SHP77 (cell line): ENCODE measurements at places on chromosomes 16 and 17.
A peak's percentile ranks its signal among the peaks of the same experiment; 100 is the strongest.

DNA sequence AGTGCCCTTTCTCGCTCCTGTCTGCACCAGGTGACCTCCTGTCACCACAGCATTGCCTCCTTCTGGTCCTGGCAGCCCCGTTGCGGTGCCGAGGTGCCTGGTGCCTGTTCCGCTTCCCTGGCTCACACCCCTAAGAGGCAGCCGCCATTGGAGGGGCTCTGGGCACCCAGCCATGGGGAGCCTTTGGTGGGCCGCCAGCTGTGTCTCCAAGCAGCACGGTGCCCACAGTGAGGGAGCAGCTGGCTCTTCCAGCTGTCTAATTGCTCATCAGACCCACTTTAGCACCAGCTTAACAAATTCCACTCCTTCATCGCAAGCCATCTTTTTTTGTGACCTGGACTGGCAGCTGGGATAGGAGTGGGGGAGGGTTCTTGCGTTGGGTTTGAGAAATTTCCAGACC, 276.1 kb downstream of the SNX29 start:
- DNase-seq, result peak; percentile 62

DNA sequence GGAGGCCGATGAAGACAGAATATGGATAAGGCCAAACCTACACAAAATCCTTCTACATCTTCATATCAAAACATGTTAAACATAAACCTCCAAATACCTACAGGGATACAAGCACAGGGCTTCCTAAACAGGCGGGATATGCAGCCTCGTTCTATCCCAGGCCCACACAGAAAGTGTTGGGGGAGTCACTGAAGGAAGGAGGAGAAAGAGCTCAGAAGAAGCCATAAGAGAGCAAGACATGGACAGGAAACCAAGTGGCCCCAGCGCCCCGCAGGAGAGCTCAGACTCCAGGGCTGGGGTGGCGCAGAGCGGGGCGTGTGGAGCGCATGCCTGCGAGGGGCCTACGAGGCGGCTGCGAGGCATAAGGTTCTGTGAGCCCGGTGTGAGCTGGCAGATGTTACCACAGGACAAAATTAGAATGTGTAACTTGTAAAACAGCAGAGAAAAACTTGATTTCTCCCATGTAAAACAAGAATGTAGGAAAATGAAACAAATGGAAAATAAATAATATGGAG, 11.0 kb upstream of the FASN start:
- no peak for DNase-seq

GRCh38 chr17:77451245-77451893, 310.6 kb downstream of the SEC14L1 start:
- peak; percentile 75 for DNase-seq

- no peak for DNase-seq
These were observed 12.9 kb downstream of the TRIM37 start for GRCh38 chr17:59093702-59094231.

GRCh38 chr16:81745704-81746558, 33.2 kb upstream of the PLCG2 start:
- peak; percentile 41 for DNase-seq

DNA sequence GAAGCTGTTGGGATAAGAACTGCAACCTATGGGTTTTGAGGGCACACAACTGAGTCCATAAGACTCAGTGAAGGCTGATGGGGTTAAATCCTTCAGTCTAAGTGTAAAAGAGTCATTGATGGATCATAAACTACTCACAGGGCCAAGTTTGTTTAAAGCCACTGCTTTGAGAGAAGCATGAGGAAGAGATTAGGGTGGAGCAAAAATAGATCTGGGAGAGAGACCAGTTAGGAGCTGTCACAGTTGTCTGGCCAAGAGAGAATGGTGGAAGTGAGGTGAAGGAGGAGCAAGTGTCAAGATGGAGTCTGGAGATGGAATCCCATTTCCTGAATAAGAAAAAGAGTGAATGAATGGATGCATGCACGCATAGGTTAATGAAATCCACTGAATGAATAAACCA, 379.1 kb upstream of the CDH11 start:
- no peak for DNase-seq

- DNase-seq, result no peak
These were observed 1.5 kb upstream of the GFAP start for GRCh38 chr17:44916781-44917241.

DNA sequence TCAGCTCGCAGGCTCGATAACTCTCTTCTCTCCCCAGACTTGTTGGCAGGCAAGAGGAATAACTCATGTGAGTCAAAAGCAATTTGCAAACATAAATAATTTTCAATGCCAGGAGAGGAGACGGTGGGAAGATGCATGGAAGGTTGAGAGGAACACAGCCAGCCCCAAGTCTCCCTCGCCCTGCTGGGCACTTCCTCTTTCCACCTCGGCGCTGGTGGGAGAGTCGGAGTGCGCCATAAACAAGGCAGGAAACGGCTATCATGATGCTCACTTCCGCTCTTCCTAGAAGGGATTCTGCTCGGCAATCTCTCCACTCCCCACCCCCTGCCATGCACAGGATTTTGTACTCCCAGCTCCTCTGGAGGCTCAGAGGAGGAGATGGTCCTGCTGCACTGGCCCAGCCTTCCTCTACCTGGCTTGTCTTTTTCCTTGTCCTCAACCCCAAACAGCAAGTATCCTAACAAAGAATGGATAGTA, 13.0 kb downstream of the CBX4 start:
- no peak for DNase-seq

DNA sequence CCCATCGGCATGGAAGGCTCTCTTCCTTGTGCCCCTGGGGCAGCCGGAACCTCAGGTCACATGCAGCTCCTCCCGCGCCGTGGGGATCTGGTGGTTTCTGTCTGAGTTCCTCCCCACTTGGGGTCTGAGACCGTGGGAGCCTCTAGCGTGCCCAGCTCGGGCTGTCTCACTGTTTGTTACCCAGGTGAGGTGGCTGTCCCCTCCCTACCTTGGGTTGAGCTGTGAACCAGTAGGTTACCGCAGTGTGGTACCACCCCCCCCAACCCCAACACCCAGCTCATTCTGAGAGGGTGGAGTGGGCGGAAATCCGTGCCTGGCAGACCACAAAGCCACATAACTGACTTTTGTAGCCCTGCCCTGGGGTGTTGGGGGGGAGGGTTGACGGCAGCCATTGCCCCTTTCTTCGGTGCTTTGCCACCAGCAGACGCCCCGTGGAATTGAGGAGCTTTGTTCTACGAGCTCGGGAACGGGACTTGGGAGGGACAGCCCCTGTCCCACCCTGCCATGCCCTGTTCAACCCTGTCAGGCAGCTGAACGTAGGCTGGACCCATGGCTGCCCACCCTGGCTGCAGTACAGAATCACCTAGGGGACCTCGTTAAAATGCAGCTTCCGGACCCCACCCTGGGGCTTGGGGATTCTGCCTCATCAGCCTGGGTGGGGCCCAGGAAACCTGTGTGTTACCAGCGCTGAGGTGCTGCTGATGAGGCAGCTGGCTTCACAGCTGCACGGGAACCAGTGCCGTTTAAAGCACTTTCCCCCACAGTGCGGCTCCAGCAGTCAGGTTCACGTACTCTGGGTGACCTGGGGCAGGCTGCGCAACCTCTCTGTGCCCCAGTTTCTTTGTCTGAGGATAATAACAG, 18.5 kb downstream of the RAP1GAP2 start:
- no peak for DNase-seq

GRCh38 chr17:29162909-29163341, 17.3 kb downstream of the MYO18A start:
- DNase-seq, result no peak

DNA sequence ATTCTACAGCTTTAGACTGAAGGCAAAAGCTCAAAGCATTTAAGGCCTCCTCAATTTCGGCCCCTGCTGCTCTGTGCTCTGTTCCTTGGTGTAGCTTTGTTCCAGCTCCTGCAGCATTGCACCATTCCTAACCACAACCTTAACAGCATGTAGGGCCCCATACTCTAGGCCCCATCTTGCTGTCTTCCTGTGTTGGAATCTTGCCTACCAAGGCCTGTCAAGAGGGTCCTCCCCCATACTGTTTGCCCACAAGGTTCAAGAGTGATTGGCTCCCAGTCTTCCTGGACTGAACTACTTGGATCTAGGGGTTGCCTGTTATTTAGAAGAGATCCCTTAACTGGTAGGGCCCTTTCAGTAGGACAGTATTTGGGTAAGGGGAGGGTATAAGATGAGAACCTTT, 26.8 kb downstream of the TRPV2 start:
- no peak for DNase-seq

GRCh38 chr17:21295036-21295952, 10.8 kb downstream of the MAP2K3 start:
- peak; percentile 95 for DNase-seq

DNA sequence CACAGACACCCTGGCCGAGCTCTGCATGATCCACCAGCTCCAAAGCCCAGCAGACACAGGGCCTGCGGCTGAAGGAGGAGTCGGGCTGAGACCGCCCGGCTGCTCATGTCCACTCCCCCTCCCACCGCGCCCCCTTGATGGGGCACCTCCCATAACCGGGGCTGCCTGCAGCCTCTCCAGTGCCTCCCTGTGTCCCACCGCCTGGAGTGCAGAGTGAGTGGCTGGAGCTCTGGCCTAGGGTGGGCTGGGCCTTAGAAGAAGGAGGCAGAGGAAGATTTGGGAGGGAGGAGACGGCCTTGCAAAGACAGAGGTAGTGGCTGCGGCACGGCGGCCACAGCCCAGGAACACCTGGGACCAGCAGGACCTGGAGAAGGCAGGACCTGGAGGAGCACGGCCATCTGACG, 4.0 kb downstream of the CBFA2T3 start:
- DNase-seq, result no peak

DNA sequence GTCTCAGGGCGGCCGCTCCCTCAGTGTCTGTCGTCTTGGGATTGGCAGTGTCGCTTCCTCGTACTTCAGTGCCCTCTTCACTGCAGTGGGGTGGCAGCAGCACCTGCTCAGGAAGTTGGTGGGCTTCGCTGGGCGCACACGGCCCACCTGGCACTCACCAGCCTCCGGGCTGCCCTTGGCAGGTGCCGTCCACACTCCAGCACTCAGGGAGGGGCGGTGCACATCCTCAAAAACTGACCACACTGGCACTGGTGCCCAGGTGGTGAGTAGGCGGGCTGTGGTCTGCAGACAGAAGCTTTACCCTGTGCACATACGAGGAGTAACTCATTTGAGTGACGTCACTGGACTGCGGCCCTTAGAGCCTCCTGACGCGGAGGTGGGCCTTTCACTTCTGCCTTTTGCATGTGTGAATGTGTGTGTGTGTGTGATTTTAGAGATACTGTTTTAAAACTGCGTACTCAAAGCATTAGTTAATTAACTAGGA, 94.6 kb downstream of the BANP start:
- no peak for DNase-seq

DNA sequence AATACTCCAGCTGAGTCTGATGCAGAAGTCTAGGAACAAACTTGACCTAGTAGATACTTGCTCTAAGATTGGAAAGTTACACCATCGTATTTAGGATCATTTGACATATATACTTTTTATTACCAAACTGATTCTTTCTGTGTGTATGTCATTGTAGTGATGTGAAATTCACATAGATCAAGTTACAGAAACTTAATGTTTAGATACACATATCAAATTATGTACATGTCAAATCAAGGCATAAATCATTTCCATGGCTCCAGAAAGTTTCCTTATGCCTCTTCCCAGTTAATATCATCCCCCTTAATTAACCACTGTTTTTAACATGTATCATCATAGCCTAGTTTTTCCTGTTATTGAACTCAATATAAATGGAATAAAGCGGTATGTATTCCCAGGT, 292.0 kb upstream of the CDH11 start:
- DNase-seq, result no peak

GRCh38 chr16:80836846-80837245, 32.4 kb upstream of the CDYL2 start:
- DNase-seq, result no peak

DNA sequence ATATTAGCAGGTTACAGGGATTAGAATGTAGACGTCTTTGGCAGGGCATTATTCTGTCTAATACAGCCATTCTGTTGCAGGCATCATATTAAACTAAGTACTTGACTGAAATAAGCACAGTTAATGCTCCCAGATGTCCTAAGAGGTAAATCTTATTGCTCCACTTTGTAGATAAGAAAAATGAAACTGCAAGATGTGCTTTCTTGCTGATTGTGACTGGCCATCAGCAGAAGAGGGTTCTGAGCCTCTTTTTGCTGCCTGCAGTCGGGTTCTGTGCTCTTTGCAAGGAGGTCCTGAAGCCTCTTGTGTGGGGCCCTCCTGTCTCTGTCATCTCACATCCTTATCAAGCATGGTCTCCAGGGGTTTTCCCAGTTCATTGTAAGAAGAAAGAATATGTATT, 167.1 kb downstream of the KCNJ2 start:
- no peak for DNase-seq

DNA sequence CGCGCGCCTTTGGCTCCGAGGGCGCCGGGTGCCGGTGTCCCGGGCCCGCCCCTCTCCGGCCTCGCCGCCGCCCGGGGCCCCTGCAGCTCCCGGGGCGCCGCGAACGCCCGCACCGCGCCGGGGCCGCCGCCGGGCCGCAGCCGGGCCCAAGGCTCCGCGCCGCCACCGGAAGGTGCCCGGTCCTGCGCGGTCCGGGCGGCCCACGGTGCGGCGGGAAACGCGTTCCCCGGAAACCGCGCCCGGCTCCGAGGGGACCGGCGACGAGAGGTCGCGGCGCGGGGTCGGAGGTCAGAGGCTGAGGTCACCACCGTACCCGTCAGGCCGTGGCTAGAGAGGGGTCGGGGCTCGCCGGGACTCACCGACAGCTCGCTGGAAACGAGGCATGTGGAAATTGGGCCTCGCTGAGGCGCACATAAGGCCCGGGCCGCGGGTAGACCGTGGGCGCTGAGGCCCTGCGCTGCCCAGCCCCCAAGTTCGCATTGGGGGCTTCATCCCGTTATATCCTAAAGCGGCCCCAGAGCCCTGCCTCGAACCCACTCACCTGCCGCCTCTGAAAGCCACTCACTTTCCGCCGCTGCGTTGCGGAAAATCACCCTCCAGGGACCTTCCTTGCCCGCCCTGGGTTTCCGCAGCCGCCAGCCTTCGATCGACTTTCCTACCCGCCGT, at the start of gene DUS1L:
DUS1L (minus strand) TSS at position 167 of the 666 bp plus-strand sequence. CDS start 745 bp downstream, outside the sequence.
- peak; percentile 44 for DNase-seq

DNA sequence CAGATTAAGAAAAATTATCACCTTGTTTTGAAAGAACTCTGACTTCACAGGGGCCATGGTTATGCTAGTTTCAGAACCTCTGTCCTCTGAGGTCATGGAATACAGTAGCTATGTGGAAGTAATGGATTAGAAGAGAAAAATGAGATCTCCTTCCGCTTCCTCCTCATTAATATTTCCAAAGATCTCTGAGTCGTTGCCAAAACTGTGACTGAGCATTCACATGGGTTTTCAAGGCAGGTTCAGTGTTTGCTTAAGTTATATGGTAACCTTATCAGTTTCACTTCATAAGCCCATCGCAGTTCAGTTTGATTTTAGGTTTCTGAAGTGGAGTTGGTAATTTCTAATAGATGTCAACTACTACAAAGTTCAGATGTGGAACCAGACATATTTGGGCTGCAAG, 321.2 kb upstream of the SOX9 start:
- no peak for DNase-seq

DNA sequence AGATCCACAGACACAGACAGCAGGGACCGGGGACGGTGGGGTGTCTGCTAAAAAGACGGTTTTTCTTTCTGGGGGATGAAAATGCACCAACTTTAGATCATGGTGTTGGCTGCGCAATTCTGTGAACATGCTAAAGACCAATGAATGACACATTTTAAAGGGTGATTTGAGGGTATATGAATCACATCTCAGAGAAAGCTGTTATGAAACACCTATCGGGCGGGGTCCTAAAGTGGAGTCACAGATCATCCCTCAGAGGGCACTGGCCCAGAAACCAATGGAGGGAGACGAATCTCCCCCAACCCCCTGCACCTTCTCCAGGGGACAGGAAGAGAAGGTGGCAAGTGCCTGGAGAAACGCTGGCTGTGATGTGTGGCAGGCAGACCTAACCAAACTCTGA, 26.0 kb downstream of the KLHDC4 start:
- DNase-seq, result no peak

- DNase-seq, result no peak
These were observed 7.3 kb downstream of the FASN start for GRCh38 chr17:82090549-82091263.

- DNase-seq, result no peak
These were observed 121.0 kb upstream of the IRX3 start for GRCh38 chr16:54407596-54407995.
